ENCODE measurements at places on chromosomes 2 and 18.

DNA sequence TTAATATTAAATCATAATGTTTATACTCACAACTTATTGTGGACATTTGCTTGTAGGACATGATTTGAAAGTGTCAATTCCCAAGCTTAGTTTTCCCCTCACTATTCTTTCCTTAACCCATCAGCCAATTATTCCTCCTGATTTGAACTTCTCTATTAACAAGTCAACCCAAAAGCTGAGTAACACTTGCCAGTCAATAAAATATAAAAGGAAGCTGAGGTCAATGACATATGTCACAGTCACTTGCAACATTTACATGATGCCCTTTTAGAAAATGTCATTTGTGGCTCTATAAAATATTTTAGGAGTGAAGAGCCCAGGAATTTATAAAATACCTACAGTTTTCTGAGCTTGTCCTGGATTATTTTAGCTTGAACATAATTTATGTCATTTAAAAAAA lies 7.2 kb downstream of the CCDC68 start:
- no peak for DNase-seq

GRCh38 chr18:23134780-23135549 lies at the start of gene CABLES1:
TSS of gene CABLES1 (plus strand) at chr18:23135485. CDS start at chr18:23135763, 278 bp downstream.
- peak; percentile 49 for DNase-seq

GRCh38 chr2:143125717-143126116 lies 3.5 kb upstream of the ARHGAP15 start:
- DNase-seq: no peak

DNA sequence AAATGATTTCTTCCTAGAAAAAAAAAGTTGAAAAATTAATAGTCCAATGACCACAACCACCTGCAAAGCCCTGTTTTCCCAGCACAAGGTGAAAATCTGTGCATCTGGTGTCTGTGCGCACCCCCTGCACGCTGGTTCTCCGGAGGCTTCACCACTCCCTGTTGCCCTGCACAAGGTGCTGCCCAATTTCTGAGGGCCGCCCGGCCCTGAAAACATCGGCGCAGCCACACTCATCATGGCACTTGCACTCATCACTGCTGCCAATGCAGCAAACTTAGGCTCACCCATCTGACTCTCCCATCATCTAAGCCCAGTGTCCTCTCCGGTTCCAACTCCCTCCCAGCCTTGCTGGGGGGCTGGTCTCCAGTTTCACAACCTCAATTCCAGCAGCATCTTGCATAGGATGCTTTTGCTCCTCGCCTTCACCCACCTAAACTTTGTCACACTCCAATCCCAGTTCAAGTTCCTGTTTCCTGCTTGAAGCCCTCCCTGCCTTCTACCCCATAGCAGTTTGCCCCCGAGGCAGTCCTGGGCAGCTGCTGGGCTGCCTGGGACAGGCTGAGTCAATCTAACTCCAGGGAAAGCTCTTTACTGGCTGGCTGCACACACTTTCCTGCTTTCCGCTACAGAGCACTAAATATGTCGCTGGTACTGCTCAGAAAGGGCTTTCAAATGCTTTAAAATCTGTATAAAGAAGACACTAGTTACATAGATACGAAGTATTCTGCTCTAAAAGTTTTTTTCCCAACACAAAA lies 522.5 kb upstream of the ID2 start:
- DNase-seq: no peak

DNA sequence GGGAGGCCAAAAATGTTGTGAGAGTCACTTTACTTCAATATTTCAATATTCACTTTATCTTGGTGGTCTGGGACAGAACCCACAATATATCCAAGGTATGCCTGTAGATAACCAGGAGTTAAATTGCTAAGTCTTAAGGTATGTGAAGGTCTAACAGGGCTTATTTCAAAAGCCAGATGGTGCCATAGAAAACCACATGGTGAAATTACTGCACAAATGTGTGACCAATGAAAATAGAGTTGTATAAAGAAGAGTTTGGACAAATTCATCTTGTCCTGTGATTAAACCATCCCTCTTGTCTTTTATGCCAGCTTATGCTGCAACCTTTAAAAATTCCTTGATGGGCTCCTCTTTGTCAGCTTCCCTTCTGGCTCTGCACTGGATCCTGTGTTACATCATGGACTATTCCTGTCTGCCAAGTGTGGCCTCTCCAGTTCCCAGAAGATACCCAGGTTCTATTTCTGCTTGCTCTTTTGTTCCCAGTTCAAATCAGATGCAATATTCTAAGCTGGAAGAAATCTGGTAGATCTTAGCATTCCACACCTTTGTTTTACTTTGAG lies 46.8 kb downstream of the ANTXR1 start:
- DNase-seq: no peak

GRCh38 chr2:218508299-218508698 lies 59.9 kb downstream of the USP37 start:
- no peak for DNase-seq

GRCh38 chr2:26778507-26778906 lies 7.3 kb upstream of the CENPA start:
- DNase-seq: no peak

DNA sequence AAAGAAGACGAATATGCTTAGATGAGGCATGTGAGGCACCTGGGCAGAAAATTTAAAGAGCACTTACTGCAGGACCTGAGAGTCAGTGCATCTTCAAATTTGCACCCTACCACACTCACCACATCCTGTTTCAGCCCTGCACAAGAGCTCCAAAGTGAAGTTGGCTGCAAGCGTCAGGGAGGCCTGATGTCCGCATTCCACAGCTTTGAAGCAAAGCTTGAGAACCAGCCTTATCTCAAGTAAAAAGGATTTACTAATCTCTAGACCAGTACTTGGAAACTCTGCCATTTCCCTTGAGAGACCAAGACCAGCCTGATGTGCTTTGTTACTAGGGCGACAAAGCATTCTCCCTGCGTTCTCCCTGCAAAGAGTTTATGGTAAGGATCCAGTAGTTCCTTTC lies 3.4 kb upstream of the ASNSD1 start:
- peak; percentile 37 for DNase-seq

DNA sequence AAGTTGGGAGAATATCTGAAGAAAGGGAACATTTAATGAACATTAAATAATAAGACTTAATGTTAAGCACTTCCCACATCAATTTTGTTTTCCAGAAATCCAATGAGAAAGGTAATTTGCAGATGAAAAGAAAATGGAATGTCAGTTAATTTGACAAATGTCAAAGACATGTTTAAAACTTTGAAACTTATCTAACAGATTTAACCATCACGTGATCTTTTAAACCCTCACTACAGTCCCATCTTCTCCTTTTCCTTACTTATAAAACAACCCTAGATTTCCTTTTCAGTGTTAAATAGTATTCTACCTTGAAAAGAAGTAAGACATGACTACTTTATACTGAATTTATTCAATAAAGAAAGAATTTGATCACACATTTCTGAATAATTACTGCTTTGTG lies 288.5 kb downstream of the NRXN1 start:
- DNase-seq: no peak

DNA sequence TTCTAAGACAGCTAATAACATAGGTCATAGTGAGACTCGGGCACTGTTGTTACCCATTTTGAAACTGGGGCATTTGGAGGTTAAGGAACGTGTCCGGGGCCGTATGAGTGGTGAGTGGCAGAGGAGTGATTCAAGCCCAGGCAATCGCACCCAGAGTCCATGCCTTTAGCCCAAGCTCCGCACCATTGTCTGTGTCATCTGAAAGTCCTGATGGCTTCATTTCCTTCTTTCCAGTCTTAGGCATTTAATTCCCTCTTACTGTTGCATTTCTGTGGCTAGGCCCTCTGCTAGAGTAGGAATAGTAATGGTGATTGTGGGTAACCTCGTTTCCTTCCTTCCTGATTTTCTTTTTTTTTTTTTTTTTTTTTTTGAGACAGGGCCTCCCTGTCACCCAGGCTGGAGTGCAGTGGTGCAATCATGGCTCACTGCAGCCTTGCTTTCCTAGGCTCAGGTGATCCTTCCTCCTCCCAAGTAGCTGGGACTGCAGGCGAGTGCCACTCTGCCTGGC lies 49.8 kb upstream of the ASB1 start:
- DNase-seq: no peak

GRCh38 chr18:77013811-77014521 lies 118.6 kb downstream of the MBP start:
- DNase-seq: no peak

DNA sequence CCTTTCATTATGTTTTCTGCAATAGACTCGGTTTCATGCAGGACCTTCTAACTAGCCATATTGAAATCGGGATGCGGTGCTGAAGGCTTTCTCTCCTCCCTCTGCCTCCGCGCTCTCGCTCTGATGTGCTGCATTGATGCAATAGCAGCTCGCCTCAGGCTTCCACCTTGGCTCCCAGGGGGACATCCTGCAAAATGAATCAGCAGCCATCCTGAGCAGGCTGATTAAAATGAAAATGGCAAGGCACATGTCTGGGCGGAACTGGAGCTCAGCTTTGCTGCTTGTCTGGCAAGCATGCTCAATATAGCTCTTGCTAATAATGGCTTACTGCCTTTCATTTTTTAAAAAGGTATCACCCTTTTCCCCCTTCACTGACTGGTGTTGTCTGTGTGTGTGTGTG lies 806 bp upstream of the MYT1L start:
- DNase-seq: no peak

- DNase-seq: no peak
Observed at GRCh38 chr18:45012286-45012685, 331.6 kb downstream of the SETBP1 start.

DNA sequence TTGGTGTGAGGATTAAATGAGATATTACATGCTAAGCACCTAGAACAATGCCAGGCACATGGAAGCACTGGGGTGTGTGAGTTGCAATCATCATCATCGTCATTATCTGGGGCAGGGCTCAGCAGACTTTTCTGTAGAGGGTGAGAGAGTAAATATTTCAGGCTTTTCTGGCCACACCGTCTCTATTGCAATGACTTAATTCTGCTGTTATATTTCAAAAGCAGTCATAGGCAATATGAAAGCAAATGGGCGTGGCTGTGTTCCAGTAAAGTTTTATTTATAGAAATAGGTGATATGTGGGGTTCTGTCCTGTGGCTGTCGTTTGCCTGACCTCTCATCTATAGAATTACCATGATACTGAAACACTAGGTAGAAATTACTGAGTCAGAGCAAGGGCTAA lies 60.6 kb downstream of the IL1R2 start:
- no peak for DNase-seq

DNA sequence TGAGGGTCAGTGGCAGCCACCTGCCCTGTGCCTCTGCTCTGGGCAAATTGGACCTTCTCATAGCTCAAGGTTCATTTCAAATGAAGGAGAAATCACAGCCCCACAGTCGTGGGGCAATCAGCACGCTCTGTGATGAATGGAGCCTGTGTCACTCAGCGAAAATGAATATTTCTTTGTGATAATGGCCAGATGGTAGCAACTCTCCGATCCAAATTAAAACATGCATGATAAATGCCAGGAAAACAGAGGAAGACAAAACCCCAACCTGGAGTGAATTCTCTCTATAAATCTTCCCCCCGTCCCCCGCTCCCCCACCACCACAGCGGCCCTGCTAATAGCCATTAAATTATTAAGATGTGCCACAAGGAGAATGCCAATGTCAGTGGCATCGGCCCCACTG lies 258.4 kb downstream of the CELF4 start:
- DNase-seq: no peak

DNA sequence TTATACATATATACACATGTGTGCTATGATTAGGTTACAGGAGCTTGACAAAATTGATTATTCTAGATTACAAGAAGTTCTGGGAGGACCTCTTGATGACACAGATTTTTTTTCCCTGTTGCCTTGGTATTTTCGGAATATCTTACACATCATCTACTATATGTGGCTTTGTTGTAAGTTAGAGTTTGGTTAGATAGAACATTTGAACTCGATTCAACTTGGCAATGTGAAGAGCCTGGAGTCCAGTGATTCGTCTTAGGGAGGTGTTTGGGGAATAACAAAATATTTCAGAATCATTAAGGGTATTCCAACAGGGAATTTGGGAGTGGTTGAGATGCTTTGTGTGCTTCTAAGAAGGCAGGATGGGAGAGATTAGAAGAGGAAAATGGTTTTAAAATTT lies 39.3 kb upstream of the EFEMP1 start:
- no peak for DNase-seq

GRCh38 chr18:8397034-8397433 lies 212.2 kb upstream of the RAB12 start:
- no peak for DNase-seq

GRCh38 chr18:75135158-75135725 lies 73.7 kb downstream of the PTGR3 start:
- DNase-seq: no peak

Data from activated T-cell treated with anti-CD3 and anti-CD28 coated beads, Interleukin-2, amount 50 U/mL, for 1 hour (primary cell).